ENCODE measurements at places on chromosomes 7 and 10.

GRCh38 chr10:14498326-14498725 lies 167.6 kb upstream of the FRMD4A start:
- no peak for DNase-seq

DNA sequence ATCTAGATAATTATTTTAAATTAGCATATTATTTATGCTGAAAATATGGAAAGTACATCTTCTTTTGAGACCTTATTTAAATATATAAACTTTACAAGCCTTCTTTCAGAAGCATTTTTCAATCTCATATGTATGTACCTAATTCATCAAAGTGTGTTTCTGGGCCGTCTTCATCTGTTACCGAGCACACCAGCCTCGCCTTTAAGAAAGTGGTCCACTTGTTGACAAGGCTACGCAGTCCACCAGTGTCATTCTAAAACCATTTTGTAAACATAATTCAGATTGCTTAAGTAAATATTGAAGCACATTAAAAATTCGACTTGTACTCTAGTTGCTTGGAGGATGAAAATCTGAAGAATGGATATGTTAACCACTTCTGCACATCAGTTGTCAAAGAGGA lies 116.3 kb downstream of the SEMA3C start:
- no peak for DNase-seq

GRCh38 chr7:141369422-141369821 lies 181.8 kb upstream of the AGK start:
- no peak for DNase-seq

DNA sequence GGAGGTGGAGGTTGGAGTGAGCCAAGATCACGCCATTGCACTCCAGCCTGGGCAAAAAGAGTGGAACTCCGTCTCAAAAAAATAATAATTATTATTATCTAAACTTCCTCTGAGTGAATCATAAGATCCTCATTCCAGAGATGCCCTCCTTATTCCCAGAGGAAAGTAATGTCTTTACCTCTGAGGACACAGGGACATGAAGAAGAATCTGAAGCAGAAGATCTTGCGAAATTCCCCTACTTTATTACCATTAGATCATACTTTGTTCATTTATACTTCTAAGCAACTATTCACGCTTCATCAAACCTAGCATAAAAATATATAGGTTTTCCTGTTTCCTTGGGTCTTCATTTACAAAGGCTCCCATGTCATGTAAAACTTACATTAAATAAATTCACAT lies 143.1 kb downstream of the ETV1 start:
- DNase-seq: no peak

GRCh38 chr10:31621733-31622132 lies 302.7 kb downstream of the ZEB1 start:
- DNase-seq: no peak

GRCh38 chr10:78905957-78906308 lies 162.8 kb upstream of the ZMIZ1 start:
- DNase-seq: no peak

GRCh38 chr7:38873433-38873832 lies 35.6 kb downstream of the VPS41 start:
- DNase-seq: no peak

DNA sequence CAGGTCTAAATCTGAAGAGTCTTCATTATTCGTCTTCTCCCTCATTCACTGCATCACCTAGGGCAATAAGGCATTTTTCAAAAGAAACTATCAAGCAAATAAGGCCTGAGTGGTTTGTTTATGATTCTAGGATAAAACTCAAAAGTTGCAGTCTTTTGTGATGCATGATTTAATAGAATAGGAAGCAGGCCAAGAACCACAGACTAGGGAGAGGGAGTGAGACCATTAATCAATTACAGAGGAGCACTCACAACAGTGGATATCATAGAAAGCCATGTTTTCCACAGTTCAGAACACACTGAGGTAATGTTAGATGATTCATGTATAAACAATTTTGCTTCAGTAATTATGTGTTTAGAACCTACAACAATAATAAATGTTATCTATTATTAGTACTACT lies 87.8 kb upstream of the LRRTM3 start:
- DNase-seq: no peak

GRCh38 chr7:3821488-3821887 lies 520.4 kb downstream of the SDK1 start:
- no peak for DNase-seq

DNA sequence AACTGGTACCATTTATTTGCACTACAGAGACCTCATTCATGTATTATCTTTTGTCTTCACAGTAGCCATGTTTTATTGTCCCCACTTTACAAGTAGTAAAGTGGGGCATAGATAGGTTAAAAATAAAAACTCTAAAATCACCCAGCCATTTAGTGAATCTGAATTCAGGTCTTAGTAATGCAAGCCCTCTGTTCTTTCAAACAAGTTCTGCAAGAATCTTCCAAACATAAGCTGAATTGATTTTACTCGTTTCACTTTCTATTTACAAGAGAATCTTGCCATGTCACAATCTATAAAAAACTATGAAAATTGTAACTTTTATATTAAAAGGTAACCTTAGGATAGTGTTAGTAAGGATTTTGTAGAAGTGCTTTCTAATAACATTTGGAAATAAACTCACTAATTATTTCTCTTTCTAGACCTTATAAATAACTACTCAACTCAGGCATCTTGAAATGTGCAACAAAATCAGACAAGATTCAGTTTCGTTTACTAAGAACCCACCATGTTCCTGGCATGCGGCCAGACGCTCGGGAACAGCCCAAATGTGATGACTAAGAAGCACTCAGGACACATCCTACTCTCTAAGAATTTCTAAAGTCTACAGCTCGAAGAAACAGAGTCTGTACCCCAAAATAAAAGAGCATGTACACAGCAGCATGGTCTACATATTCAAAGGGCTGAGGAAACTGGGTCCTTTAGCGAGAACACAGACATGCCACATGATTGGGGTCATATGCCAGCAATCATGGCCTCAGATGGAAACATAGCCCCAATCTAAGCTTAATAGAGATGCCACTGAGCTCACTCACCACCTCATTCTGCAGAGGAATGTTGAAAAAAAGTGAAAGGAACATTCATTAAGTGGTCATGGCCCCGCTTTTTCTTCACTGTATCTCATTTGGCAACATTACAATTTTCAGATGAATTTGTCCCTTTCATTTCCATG lies 167.6 kb downstream of the AMPH start:
- DNase-seq: peak; percentile 42

DNA sequence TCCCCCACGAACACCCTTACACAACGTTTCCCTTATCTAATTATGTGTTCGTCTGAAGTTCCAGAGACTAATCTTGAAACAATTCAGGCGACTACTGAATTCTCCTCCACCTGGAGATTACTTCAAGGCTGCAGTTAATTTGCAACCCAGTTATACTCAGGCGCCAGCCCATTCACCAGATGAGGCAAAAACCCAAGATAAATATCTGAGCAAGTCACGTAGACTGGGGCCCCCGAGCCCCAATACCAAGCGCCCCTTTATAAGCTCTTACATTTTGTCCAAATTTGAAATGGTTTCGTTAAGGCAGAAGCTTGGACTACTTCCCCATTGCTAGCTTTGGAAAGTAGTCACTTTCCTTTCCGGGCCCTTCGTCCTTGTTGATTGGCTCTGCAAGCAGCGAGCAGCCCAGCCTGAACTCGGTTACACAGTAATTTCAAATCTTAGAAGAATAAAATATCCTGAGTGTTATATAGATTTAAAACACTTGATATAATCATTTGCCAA lies 1.2 kb downstream of the TPK1 start:
- DNase-seq: peak; percentile 20

DNA sequence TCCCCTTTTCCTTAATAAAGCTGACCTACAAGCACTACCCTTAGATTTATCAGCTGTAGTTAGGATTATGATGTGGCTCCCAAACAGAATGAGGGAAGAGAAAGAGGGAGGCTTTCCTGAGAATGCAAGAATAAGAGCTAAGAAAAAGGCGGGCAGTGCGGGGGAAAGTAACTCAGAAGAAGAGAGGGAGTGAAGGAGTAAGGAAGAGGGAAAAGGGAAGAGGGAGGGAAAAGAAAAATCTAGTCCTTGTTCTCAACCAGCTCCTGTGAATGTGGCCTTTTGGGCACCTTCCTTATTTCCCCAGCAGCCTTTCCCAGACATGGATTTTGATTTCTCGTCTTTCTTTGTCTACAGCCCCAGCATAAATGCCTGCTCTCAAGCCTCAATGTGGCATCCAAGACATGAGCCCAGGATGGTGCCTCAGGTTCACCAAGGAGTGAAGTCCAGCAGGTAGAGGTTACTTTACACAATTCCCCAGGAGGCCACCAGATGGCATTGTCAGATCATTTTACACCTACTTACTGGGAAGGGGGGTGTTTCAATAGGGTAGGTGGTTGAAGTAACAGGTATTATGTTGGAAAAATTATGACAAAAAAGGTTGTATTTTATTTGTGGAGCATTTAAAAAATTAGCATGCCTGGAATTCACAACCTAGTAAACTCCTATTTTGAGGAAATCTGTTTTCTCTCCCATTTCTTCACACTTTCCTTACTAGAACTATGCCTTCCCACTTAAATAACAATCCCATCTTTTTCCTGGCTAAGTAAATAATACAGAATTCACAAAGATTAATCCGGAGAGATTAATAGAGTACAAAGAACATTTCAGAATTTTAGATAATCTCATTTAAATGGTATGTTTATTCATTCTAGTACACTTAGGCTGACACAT lies 106.5 kb downstream of the HTR7 start:
- DNase-seq: peak; percentile 10

- no peak for DNase-seq
These were observed 146.7 kb downstream of the GRM3 start for GRCh38 chr7:86790383-86790782.

- no peak for DNase-seq
These were observed 442.8 kb downstream of the PLXNA4 start for GRCh38 chr7:132133501-132133900.

GRCh38 chr7:189719-190118 lies 2.7 kb upstream of the FAM20C start:
- no peak for DNase-seq

GRCh38 chr7:129238546-129238945 lies 13.7 kb downstream of the AHCYL2 start:
- no peak for DNase-seq

DNA sequence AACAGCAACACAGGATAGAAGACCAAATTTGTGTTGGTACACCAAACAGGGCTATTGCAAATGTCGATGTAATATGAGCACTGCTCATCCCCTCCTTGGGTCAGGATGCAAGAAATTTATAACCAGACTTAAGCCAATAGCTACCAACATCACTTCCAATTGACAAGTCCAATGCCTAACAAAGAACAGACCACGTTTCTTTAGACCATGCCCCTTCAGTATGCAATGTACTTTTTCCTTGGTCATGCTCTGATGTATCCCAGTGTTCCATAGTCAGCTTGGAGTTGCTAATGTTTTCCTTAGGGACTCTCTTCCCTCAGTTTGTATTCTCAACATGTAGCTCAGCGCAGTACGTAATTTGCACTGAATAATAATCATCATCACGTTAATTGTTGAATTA lies 7.8 kb downstream of the CACNA2D1 start:
- DNase-seq: no peak

DNA sequence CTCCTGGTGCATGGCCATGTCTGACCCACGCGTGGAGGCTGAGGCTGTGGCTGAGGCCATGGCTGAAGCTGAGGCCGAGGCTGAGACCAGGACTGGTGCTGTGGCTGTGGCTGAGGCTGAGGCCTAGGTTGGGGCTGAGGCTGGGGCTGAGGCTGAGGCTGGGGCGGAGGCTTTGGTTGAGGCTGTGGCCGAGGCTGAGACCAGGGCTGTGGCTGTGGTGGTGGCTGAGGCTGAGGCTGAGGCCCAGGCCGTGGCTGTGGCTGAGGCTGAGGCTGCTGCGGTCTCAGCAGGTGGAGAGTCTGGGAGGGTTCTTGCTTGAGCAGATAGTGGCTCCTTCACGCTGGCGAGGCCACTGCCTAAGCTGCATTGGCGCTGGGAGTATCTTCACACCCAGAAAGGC lies 76.4 kb downstream of the WDR37 start:
- no peak for DNase-seq

DNA sequence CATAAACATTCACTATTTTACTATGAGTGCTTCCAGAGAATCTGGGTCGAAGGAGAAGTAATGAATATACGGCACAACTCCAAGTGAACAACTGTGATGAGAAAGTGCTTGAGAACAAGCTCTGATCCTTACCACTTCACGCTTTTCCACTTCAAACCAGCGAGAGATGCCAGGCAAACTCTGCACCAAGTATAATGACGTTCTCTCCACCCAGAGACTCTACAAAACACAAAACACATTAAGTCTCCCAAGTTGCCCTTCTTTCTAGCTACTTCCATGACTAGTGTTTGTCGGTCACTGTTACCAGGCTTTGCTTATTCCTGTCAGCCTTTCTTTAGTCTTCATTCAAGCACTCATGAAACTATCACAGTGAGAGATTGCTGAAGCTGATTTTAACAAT lies 193.1 kb upstream of the IMMP2L start:
- no peak for DNase-seq
